Left ventricle myocardium superior (tissue), 1 donor: ENCODE measurements at places on chromosomes 5 and 9. TPM values are rescaled to one million over a fixed set of nuclear protein-coding genes. Genes with fewer than 3 reads are reported as not detected.

ISL1 gene
- not detected for total RNA-seq

GARIN3 gene
- total RNA-seq = not detected

PCDHB10 gene
- total RNA-seq = 0.64 TPM

DNA sequence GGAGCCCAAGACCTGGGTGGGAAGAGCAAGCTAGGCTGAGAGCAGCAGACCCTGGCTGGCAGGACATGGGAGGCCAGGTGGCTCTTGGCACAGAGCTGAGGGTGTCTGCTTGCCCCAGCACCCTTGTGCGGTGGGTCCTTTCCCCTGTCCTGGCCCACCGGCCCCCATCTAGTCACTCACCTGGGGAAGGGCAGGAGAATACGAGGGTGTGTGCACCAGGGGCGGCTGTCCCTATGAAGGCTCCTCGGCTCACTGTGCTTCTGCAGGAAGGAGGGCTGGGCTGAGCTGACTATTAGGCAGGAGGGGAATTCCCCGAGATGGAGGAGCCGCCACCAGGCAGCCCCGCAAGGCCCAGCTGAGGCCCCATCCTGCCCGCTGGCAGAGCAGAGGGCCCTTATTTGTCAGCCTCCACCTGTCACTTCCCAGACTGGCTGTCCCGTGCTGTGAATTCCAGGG lies 6.1 kb upstream of the TNIP1 start:
- DNase-seq = no peak

- DNase-seq = no peak
Measured at GRCh38 chr9:92724528-92725265, 39.9 kb downstream of the BICD2 start.

DNA sequence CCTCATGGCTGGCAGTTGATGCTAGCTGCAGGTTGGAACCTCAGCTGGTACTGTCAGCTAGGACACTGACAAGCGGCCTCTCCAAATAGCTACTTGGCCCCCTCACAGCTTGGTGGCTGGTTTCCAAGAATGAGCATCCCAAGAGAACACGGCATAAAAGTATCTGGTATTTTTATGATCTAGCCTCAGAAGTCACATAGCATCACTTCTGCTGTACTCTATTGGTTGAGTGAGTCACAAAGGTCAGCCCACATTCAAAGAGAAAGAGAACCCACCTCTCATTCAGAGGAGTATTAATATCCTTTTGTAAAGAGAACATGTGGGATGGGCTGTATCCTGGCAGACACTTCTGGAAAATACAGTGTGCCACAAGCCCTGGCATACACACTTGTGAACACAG lies 6.0 kb upstream of the SIL1 start:
- DNase-seq = no peak
